ENCODE measurements at places on chromosomes 11 and 22. TPM values are rescaled to one million over a fixed set of nuclear protein-coding genes. Genes with fewer than 3 reads are reported as not detected.

GRCh38 chr11:124541204-124541603, 2.2 kb downstream of the OR8B12 start:
- DNase-seq, result no peak

DNA sequence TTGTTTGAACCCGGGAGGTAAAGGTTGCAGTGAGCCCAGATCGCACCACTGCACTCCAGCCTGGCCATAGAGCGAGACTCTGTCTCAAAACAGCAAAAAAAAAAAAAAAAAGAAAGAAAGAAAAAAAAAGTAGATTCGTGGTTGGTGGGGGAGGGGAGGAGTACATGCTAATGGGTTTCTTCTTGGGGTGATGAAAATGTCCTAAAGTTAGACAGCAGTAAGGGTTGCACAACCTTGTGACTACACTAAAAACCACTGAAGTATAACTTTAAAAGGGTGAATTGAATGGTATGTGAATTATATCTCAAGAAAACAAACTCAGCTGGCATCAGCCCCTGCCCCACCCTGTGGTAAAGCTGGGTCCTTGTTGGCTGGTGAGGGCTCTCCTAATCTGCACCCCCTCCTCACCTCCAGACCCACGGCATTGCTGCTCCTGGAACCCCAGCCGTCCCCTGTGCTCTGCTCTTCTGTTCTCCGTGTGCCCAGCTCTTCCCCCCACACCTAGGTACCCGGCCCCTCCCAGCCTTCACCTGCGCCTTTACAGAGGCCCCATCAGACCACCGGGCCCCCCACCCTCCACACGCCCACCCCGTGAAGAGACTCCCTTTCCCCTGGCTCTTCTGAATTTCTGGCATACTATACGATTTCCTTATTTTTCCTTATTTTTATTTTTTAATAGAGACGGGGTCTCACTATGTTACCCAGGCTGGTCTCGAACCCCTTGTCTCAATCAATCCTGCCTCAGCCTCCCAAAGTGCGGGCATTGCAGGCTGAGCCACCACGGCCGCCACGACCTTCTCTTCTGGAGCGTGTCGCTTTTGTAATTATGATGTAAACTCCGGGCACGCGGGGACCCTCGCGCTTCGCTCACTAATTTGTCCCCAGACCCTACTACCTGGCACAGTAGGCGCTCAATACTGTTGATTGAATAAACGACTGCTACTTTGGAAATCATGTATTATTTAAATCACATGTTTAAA, 924 bp upstream of the FADD start:
- no peak for DNase-seq

- DNase-seq, result no peak
Observed at GRCh38 chr11:1869427-1870325, 16.8 kb downstream of the LSP1 start.

The NELL1 gene
- total RNA-seq, result not detected

- DNase-seq, result no peak
Observed at GRCh38 chr11:70590356-70590991, 192.1 kb downstream of the CTTN start.
